Stimulated activated CD8-positive, alpha-beta memory T cell treated with anti-CD3 and anti-CD28 coated beads, Interleukin-4, amount 100 ng/mL, for 48 hours (primary cell): ENCODE measurements at places on chromosomes 7 and 10.

DNA sequence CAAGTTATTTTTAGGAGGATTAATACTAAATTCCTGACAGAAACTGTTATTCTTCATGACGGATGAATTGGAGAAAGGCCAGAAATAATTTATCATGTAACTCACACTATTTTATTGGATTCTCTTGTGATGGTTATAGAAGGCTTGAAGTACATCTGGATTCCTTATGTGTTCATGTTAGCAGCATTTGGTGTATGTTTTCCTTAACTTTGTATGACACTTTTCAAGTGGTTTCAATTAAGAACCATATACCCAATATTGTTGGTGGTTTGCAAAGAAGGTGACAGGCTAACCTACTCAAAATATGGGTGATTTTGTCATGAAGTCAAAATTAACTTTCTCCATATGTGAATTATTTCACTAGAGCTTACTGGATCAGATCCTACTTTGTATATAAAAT is 532.2 kb upstream of the CNTNAP2 start:
- no peak for DNase-seq

- no peak for DNase-seq
Observed at GRCh38 chr7:157853076-157853788, 516.4 kb downstream of the DNAJB6 start.

GRCh38 chr7:101586906-101587677 is 42.0 kb downstream of the MYL10 start:
- DNase-seq, result no peak

DNA sequence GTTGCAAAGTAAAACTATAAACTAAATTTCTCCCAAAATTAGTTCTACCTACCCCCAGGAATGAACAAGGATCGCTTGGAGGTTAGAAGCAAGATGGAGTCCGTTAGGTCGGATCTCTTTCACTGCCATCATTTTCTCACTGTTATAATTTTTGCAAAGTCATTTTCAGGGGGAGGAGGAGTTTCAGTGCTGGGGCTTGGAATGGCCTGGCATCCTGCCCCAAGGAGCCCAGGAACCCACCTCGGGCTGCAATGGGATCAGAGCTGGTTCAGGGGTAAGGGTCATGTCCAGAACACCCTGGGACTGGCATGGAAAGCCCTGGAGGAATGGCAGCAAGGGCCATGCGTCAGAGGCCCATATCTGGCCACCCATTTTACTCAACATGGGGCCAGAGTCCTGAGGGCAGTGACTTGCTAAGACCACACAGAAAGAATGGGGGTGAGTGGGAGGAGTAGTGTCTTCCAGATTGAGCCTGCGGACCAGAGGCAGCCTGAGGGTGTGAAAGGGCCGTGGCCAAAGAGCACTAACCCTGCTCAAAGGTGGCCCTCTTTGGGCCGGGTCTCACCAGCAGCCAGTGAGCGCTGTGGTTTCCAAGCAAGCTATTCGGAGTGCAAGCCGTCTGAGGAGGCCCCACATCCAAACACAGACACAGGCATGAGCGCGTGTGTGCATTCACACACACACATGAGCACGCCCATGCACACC is 31.8 kb downstream of the GPRIN2 start:
- DNase-seq, result no peak

- DNase-seq, result no peak
Observed at GRCh38 chr7:40455485-40455884, 320.7 kb downstream of the SUGCT start.

GRCh38 chr10:52729271-52730104 is 43.1 kb downstream of the MBL2 start:
- DNase-seq, result no peak

GRCh38 chr10:132960631-132961419 is 18.5 kb upstream of the CFAP46 start:
- no peak for DNase-seq

- no peak for DNase-seq
Observed at GRCh38 chr10:120285408-120285807, 171.6 kb upstream of the PLPP4 start.

- peak; percentile 49 for DNase-seq
Observed at GRCh38 chr7:129780974-129781927, 169.7 kb downstream of the NRF1 start.

DNA sequence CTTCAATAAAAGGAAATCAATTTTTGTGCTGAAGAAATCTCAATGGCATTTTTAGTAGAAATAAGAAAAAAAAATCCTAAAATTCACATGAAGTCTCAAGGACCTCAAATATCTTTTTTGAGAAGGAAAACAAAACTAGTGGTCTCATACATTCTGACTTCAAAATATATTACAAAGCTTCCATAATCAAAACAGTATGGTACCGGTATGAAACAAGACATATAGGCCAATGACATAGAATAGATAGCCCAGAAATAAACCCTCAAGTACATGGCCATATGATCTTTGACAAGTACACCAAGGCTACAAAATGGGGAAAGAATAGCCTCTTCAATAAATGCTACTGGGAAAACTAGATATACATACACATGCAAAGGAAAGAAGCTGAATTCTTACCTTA is 131.8 kb upstream of the GPR22 start:
- no peak for DNase-seq

- DNase-seq, result no peak
Observed at GRCh38 chr10:121677880-121678279, 79.6 kb upstream of the FGFR2 start.

- no peak for DNase-seq
Observed at GRCh38 chr7:47181746-47182361, 400.1 kb downstream of the TNS3 start.

GRCh38 chr10:95560278-95561176 is 644 bp downstream of the SORBS1 start:
- DNase-seq, result peak; percentile 57

- DNase-seq, result no peak
Observed at GRCh38 chr10:86121200-86121599, 245.4 kb downstream of the GRID1 start.

DNA sequence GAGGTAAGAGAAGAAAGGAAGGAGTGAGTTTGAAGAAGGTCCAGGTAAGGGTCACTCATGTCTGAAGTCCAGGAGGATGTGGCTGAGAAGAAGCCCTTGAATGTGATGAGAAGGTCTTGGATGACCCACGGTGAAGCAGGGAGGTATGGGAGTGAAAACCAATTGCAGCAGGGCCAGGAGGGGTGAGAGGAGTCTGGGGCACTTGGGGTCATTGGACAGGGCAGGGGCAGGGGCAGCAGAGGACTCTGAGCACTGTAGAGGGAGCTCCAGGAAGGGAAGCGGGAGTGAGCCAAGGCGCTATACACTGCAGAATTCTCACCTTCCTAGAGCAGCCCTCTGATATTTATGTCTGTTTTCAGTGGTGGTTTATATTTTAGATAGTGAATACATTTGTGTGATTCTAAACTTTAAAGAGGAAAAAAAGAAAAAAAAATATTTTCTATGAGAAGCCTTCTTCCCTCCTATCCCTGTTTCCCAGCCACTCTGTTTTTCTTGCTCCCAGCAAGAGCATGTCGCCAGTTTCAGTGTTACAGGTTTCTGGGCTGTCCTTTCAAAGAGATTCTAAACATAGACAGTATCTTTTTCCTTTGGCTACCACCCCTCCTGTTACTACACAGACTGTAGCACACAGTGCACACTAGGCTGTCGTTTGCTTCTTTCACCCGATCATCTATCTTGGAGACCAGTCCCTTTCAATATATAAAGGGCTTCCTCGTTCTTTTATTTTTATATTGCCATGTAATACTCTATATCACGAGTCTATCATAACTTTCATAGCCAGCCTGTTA is 24.5 kb downstream of the BLVRA start:
- DNase-seq, result no peak

DNA sequence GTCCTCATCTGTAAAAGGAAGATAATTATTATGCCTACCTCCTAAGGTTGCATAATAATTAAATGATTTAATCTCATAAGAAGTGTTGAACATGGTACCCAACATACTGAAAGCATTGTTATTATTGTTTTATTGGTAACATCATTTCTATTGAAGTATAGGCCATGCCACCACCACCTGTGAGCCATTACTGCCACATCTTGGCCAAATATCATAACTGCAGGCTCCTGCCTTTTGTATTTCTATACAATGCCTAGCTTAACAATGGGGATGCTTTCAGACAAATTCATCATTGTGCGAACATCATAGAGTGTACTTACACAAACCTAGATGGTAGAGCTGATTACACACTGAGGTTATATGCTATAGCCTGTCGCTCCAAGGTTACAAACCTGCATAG is 61.1 kb upstream of the NPSR1 start:
- no peak for DNase-seq

GRCh38 chr7:155071916-155072571 is 1.9 kb downstream of the HTR5A start:
- DNase-seq, result no peak

DNA sequence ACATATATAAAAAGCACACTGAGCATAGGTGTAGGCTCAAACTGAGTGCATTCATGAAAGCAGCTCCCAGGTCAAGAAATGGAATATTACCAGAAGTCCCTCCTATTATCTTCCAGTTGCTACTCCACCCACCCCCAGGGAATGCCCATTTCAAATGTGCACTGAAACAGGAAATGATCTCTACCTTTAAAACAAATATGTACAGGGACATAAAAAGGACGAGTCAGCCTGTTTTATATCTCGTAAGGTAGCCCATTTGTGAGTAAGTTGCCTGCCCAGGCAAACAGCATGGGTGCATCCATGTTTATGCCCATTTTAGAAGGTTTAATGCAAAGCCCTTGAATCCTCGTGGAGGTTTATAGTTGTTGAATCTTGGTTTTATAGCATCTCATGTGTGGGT is 10.4 kb downstream of the FFAR4 start:
- DNase-seq, result no peak

- no peak for DNase-seq
Observed at GRCh38 chr10:50410066-50410811, 158.9 kb upstream of the ASAH2 start.

DNA sequence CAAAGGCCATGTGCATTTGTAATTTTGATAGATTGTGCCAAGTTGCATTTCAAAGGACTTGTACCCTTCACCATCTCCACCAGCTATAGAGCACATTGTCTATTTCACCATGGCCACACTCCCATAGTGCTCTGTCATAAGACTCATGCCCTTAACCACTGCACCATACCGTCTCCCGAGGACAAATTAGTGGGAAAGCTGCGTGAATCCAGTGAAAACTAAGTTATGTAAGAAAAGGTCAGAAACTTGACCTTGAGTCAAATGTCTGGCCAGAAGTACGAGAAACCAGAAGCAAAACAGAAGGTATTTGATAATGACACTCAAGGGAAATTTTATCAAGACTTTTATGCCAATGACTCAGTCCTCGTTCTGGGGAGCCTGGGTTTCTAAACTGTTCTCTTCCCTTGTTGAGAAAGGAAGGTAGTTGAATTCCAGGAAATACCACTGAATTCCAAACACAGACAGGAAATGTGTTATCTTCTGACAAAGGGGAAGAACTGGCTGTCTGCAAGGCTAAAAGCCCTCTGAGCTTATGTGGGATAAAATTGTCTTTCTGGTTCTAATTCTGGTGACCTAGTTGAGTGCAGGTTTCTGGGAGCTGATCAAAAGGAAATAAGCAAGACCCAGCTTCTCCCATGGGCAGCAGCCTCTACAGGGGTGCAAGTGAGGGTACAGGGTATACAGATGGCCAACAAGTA is 49.7 kb downstream of the CDK1 start:
- DNase-seq, result no peak

DNA sequence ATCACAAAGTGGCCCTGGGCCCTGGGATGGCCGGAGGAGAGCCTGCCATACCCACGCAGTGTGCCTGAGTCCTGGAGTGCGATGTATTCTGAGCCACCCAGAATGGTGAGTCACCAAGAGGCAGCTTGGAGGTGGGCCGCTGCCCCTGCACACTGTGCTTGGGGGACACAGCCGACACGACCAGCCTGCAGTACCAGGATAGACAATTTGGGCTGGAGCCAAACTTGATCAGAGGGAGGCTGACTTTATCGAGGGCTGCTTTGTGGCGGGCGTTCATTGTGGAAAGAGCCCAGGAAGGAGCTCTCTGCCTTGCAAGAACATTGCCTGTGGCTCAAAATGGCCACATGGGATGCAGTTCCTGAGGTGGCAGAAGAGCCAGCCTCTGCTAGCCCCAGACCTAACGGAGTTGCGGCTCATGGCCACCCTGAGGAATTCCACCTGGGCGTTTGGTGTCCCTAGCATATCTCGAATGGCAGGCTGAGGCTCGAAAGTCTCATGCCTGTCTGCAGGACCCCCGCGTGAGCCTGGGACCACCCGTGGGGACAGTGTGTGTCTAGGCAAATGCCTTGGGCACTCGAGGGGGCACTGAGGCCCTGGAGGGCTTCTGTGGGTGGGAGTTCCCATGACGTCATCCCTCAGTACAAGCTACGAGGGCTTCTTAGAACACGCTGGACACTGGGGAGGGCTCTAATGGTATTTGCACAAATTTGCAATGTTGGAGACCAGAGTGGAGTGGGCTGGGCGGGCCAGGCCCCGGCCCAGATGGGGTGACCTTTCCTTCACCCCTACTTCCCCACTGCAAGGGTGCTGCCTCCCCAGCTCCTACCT is 79.7 kb downstream of the LHPP start:
- DNase-seq, result no peak

DNA sequence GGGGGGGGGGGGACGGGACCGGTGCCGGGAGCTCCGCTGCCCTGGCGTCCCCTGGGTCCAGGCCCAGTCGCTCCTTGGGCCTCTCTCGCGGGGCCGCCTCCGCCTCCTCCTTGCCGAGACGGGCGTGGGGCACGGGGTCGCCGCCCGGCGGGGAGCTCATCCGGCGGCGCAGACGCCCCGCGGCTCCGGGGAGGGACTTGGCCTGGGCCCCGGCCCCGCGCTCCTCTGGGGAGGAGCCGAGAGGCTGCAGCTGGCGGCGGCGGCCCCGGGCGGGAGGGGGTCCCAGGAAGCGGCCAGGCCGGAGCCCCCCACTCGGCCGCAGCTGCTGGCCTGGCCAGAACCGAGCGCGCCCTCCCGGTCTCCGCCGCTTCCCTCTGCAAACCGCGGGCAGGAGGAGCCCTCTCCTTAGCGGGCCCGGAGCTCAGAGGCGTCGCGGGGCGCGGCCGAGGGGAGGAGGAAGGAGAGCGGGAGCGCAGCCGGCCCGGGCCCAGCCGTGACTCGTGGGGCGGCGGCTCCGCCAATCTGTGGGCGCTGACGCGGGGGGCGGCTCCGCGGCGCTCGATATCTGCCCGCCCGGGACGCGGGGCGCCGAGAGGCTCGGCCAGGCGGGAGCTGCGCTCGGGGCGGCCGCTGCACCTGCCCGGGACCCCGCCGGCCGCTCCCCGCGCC is at the start of gene FAM20C:
Gene FAM20C, plus strand, starts transcription at position 591 of the 669 bp plus-strand sequence. CDS start 629 bp downstream, outside the sequence.
- peak; percentile 51 for DNase-seq

DNA sequence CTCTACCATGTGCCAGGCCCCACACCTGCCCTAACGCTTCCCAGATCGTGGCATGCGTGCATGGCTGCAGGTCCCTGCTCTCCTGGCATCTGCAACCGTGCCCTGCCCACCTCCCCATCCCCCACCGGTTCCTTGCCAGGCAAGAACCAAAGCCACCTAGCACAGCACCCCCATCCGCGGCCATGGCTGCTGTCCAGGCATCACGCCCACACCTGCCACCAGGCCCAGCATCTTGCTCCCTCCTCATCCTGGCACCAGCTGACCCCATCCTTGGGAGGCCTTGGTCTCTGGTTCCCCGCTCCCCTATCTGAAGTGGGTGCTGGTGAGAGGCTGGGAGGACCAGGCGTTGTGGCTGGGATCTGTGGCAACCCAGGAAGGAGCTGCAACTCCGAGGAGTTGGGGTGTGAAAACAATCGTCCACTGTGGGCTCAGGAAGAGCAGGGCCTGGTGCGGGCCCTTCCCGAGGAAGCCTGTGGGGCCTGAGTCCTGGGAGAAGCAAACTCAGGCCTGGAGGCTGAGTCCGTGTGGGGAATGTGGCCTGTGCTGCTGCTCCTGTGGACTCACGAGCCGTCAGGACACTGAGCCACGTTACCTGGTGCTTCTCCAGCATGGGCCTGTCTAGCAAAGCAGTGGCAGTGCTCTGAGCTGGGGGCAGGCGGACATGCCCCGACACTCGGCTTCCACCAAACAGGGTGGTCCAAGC is 417.1 kb downstream of the DNAJB6 start:
- no peak for DNase-seq

- no peak for DNase-seq
Observed at GRCh38 chr7:159103382-159104187, 41.1 kb downstream of the VIPR2 start.
